Omental fat pad (tissue), 4 donors: ENCODE measurements at places on chromosomes 13 and 19. TPM values are rescaled to one million over a fixed set of nuclear protein-coding genes. Genes with fewer than 3 reads are reported as not detected.

The STOML3 gene
- total RNA-seq = not detected

DNA sequence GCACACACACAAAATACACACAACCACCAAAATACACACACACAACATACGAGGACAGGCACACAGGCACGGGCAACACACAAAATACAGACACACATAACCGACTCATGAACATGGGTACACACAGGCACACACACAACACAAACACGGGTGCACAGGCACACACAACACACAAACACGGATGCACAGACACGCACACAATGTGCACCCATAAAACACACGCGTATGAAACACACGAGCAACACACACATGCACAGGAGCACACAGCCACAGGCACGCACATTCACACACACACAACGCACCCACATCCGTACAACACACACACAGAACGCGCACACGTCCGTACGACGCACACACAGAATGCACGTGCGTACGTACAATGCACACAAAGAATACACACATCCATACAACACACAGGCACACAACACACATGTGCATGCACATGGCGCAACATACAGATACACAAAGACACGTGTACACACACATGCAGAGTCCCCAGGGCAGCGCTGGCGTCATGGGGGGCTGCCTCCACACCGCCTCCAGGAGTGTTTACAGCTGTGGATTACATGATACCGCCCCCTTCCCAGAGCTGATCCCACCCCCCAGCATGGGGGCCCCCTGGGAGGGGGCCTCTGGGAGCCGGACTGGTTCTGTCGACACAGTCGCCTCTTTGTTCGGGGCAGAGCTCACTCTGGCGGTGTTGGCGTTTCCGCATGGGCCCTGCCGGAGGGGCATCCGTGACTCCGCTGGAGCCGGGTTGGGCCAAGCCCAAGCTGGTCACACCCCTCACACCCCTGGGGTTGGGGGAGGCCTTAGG lies 2.9 kb downstream of the SBNO2 start:
- no peak for DNase-seq

The UCHL3 gene
- total RNA-seq = 28.8 TPM

GRCh38 chr13:101398191-101398590 lies 18.1 kb downstream of the NALCN start:
- no peak for DNase-seq

- DNase-seq = no peak
These were observed 33.7 kb upstream of the TPM4 start for GRCh38 chr19:16042533-16043085.
